Activated CD8-positive, alpha-beta memory T cell treated with anti-CD3 and anti-CD28 coated beads, Interleukin-2, amount 10 ng/mL, durations not matched to agents 7 days and 5 days (primary cell): ENCODE measurements at places on chromosomes 6 and 20. TPM values are rescaled to one million over a fixed set of nuclear protein-coding genes. Genes with fewer than 3 reads are reported as not detected.

The PPP1R14C gene
- 0.09 TPM for total RNA-seq

The RBPJL gene
- not detected for total RNA-seq

The TENT5A gene
- 3.7 TPM for total RNA-seq

The FKBP5 gene
- 70.6 TPM for total RNA-seq

The HLA-DPB1 gene
- total RNA-seq: 113 TPM

The PHACTR1 gene
- total RNA-seq: 0.73 TPM

The HLA-E gene
- total RNA-seq: 395 TPM

The HLA-DQB1 gene
- 72.9 TPM for total RNA-seq

The ETV7 gene
- total RNA-seq: 5.9 TPM

DNA sequence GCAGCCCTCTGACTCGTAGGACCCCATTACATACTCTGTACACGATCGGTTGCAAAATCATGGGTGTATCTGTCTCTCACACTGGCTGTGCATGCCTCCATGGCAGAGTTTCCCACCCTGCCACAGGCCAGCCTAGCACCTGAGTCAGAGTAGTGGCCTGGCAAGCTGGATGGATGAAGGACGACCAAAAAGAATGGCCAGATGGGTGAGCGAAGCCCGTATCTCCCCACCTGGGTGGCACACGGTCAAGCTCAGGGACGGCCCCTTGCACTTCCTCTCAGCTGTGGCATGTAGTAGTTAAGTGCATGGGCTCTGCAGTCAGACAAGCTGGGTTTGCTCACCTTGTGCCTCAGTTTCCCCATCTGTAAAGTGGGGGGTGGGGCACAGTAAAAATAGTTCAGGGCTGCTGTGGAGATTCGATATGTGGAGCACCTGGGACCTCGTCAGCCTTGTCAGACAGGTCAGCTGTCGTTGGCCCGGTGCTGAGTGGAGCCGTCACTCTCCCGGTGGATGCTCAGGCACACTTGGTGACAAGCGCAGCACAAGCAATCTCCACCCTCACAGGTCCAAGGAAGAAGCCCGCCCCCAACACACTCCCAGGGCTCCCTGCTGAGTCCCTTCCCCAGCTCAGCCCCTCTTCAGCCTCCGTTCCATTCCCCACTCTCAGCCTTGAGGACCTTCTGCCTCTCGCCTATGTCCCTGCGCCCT is 12.6 kb downstream of the CPNE5 start:
- no peak for DNase-seq

DNA sequence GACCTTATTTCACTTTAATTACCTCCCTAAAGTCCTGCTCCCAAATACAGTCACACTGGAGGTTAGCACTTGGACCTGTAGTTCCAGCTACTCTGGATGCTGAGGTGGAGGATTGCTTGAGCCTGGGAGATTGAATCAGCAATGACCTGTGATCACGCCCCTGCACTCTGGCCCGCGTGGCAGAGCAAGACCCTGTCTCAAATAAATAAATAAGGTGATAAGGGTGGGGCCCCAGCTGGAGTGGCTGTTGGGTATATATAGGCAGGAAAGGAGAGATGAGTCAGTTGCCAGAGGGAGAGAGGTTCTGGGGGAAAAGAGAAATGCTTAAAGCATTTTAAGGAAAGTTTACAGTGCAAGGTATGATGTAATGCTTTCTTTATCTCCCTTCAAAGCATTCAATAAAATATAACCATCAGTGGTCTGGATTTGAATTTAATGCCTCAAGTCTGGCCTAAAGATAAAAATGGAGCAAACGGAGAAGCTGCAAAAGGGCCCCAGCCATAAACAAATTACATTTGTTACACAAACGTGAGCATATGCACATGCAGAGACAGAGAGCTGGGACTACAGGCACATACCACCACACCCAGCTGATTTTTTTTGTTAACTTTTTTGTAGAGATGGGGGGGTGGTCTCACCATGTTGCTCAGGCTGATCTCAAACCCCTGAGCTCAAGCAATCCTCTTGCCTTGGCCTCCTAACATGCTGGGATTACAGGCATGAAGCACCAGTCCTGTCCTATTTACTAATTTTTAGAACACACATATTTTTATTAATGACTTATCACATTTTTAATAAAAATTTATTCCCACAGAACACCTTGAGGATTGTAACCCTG is 6.1 kb upstream of the PM20D2 start:
- no peak for DNase-seq

DNA sequence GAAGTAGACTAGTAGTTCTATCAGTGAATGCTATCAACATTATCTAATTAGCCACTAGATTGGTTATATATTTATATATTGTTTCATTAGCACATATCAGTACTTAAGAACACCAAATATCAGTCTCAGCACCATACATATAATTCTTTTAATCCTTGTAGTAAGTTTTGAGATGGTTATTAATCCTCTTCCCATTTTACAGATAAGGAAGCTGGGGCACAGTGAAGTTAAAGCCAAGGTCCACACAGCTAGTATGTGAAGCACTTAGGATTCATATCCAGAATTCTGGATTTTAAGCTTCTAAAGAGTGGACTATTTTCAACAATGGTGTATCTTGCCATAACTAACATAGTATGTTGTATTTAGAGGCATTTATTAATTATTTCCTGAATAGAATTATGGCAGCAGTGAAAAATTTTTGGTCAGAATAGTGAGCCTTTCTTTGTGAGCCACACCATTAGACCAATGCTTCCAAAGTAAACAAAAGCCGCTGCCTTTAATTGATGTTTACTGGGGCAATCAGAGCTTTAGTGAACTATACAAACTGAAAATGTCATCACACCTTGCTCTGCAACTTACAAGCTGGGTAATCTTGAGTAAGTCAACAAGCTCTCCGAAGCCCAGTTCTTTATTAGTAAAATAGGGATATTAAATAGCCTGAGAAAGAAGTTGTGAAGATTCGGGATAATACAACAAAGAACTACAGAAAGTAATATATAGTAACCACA is 41.9 kb upstream of the HBS1L start:
- DNase-seq: no peak

DNA sequence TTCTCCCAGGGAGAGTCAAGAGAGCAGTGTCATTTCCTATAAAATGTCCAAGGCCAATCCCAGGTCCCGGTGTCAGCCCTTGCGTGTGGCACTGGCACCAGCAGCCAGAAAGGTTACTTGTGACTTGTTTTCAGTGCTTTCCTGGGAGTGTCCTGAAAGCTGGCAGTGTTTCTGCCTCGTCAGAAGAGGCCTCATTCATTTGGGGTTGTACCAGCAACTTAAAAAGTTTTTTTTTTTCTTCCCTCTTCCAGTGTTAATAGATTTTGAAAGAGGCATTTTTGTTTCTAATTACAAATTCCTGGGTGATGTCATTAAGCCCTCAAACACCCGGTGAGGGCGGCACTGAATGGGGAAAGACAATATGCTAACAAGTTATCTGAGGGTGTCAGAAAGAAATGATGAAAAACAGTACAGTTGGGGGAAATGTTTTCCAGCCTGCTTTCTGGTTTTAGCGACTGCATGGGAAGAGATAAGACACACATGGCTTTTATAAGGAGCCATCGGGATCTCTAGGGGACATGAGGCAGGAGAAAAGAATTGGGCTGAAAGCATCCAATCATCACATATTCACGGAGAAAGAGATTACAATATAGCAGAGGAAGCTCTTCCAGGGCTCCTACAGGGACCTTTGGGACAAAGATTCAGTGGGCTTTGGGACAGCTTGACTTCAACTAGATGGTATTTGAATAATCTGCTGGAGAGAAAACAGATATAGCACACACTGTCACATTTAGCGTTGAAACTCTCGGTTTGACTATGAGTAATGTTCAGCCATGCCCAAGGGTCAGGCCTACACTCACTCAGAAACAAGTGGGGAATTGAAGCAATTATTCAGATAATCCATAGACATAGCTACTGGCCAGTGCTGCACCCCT is 153.0 kb downstream of the BCAS1 start:
- DNase-seq: no peak

DNA sequence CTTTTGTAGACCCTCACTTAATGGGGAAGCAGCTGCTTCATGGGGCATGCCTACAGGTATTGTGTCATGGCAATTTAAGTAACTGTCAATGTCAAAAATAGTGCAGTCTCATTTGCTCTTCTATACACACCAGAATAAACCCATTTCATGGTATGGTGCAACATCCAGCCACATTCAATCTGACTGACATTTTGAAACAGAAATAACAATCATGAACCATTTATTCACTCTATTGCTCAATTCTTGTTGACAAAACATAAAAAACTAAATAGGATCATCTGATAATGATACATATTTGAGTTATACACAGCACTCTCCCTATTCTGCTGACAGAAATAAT is 122.9 kb downstream of the MAP7 start:
- no peak for DNase-seq

- DNase-seq: no peak
Measured at GRCh38 chr6:6331946-6332601, 11.6 kb upstream of the F13A1 start.

DNA sequence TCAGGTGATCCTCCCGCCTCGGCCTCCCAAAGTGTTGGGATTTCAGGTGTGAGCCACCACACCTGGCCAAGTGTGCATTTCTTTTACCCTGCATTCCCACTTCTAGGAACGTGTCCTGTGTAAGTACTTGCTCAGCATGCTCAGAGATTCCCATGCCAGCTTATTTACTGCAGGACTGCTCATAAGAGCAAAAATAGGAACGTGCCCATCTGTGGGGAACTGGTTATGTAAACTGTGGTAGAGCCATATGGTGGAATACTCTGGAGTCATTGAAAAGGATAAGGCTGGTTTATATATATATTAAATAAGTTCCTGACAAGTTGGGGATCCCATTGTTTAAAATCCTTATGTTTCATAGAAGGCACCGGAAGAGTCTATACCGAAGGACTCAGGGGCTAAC is 38.2 kb upstream of the FANCE start:
- DNase-seq: no peak

DNA sequence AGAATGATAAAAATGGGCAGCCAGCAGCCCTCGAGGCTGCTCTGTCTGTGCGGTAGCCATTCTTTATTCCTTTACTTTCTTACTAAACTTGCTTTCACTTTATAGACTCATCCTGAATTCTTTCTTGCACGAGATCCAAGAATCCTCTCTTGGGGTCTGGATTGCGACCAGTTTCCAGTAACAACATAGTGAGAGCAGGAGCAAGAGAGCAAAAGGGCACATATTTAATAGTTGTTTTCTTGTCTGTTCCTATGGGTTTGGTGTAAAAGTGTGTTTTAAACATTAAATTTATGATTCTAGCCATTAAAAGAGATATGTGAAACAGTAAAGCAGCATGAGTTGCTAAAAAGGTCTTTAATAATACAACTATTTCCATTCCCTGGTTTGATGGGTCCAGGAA is 78.8 kb upstream of the OPRM1 start:
- no peak for DNase-seq

GRCh38 chr6:95685822-95686221 is 108.5 kb downstream of the MANEA start:
- no peak for DNase-seq

- peak; percentile 36 for DNase-seq
Measured at GRCh38 chr6:149933461-149933860, 8.4 kb upstream of the ULBP2 start.

DNA sequence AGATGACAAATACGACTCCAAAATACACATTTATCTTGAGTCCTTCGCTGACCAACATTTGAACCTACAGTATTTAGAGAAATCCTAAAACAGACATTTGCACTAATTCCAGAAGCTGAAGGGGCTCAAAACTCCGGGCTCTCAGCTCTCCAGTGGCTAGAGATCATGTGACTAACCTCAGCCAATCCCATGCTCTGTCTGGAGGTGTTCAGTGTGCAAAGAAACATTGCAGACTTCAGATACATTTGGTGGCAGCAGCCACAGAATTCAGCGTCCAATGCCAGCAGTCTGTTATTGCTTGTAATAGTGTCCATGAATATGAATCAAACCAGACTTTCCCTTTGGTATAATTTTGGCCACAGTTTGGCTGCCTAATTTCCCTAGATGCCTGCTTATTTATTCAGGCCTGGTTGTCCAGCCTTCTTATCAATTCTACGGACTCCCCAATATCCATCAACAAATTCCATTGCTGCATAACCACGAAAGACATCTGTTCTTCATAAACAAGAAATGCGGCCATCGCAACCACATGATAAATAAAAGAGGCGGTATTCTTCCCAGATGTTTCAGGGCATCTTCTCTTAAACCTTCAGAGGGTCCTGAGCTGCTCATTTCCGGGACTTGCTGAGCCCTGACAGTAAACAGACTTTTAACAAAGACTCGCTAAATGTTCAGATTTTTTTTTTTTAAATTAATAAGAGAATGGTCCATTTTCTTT is 14.5 kb upstream of the CYP24A1 start:
- DNase-seq: no peak

DNA sequence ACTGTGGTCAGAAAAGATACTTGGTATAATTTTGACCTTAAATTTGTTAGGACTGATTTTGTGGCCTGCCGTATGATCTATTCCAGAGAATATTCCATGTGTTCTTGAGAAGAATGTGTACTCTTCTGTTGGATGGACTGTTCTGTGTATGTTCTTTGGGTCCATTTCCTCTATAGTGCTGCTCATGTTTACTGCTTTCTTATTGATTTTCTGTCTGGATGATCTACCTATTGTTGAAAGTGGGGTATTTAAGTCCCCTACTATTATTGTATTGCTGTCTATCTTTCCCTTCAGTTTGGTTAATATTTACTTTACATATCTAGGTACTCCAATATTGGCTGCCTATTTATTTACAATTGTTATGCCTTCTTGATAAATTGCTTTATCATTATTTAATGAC is 298.4 kb downstream of the BCKDHB start:
- no peak for DNase-seq

- DNase-seq: no peak
Measured at GRCh38 chr20:61846741-61847419, 218.8 kb downstream of the TAF4 start.

DNA sequence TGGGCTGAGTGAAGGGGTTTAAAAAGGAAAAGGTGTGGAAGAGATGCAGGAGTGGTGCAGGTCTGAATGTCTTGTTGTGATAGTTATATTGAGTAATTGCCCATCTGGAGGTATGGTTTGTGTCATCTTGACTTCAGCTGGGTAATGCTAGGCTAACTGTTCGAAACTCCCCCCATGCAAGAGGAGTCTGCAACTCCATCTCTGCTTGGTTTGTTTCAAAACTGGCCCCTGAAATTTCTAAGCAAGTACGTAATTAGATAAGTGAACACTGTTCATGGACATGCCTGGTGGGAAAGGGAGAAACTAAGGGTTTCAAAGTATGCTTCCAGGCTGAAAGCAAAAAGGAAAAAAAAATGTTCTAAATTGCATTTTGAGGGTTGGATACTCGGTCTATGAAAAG is 17.1 kb downstream of the TTK start:
- no peak for DNase-seq

DNA sequence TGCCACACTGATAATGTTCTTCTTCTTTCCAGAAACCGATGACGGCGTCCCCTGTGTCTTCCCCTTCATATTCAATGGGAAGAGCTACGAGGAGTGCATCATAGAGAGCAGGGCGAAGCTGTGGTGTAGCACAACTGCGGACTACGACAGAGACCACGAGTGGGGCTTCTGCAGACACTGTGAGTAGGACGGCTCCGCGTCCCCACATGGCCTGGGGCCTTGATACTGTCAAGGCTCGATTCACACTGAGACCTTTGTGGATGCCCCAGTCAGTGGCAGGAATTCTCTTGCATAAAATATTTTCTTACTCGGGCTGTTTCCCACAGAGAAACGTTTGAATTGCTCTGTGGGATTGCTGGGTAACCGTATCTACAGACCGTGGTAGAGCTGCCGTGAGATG is 41.5 kb upstream of the SLC22A1 start:
- no peak for DNase-seq
